T-helper 2 cell (primary cell): ENCODE measurements at places on chromosomes 5 and 9.

GRCh38 chr5:6712577-6713273 lies 507 bp upstream of the TENT4A start:
- peak; percentile 96 for DNase-seq

DNA sequence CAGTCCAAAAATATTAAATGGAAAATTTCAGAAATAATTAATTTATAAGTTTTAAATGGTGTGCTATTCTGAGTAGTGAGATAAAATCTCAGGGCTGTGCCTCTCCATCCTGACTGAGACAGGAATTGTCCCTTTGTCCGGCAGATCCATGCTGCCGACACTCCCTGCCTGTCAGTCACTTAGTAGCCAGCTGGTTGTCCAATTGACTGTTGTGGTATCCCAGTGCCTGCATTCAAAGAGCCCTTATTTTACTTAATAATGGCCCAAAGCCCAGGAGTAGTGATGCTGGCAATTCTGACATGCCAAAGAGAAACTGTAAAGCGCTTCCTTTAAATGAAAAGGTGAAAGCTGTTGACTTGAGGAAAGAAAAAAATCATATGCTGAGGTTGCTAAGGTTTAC lies 157.5 kb downstream of the ENC1 start:
- no peak for DNase-seq

DNA sequence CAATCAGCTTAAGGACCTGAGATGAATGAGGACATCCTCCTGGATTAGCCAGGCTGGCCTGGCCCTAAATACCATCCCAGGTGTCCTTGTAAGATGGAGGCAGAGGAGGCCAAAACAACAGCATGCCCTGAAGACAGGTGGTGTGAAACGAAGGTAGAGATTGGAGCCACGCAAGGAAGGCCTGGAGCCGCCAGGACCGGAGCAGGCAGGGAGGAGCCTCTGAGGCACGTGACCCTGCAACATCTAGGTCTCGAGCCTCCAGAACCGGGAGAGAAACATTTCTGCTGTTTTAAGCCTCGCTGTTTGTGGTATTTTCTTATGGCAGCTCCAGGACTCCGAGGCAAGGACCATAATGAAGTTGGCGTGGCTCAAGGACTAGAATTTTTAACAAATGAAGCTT lies 9.7 kb upstream of the COL5A1 start:
- no peak for DNase-seq

GRCh38 chr5:95471487-95471886 lies 80.3 kb downstream of the FAM81B start:
- no peak for DNase-seq

GRCh38 chr9:4317681-4318080 lies 17.8 kb upstream of the GLIS3 start:
- no peak for DNase-seq

GRCh38 chr5:152349683-152350526 lies 55.2 kb downstream of the NMUR2 start:
- peak; percentile 30 for DNase-seq

DNA sequence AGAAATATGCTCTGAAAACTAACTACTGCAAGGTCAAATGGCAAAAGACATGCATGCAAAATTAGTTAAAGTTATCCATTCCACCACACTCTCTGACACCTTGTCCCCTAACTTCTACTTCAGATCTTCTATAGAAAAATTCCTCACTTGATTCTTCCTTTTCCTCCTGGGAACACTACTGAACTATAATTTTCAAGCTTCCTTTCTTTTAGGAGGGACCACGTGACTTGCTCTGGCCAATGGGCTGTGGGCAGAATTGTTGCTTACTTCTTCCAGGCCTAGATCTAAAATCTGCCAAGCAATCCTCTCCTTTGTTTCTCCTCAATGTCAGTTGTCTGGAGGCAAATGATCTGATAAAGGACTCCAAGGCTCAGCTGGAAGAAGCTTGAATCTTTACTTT lies 441.0 kb downstream of the CDK5RAP2 start:
- no peak for DNase-seq

DNA sequence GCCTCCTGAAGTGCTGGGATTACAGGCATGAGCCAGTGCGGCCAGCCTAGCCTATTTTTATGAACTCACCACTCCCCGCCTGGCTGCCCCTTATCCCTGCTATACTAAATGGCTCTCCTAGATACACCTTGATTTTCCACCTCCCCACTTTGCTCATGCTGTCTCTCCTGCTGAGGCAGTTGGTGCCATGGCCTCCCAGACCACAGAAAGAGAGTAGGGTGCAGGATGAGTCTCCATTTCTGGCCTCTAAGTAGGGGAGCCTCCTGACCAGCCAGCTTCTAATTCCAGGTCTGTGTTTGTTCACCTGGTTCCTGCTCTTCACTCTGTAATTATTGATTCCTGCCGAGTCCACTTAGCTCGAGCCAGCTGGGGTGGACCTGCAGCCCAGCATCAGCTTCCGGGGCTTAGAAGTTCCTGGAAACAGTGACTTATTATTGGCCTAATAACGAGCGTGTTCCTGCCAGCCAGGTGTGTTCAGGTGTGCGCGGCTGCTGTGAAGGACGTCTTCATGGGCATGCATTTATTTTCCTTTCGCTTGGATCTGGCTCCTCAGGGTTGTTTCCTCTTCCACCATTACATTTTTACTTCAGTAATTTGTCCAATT lies 34.0 kb downstream of the ZNF618 start:
- no peak for DNase-seq

GRCh38 chr9:123484130-123484529 lies 128.1 kb downstream of the CRB2 start:
- DNase-seq: no peak

- no peak for DNase-seq
Observed at GRCh38 chr9:99863955-99864354, 42.3 kb downstream of the NR4A3 start.

DNA sequence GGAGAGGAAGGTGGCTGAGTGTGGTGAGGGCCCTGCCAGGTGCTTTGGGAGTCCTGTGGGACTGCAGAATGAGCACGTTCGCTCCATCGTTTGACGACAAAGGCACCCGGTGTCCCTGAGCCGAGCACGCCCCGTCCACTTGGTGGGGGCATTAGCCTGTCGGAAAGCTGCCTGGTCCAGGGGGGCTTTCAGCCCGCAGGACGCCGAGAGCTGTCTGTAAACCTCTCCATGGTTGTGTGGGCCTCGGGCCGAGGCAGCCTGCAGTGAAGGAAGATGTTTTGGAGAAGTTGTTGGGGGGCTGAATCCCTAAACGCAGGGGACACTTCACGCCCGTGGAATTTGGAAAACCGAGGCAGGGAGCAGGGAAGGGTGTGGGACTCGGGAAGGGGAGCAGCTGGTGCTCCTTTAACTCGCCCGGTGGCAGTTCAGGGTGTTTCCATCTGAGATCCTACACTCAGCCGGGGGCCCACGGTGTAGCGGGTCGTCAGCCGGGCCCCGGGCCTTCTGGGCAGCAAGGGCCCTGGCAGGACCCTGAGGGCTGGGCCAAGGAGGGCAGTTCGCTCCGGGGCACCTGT lies 53.8 kb downstream of the MRPL36 start:
- no peak for DNase-seq

GRCh38 chr9:119639287-119639955 lies 270.2 kb upstream of the BRINP1 start:
- no peak for DNase-seq

DNA sequence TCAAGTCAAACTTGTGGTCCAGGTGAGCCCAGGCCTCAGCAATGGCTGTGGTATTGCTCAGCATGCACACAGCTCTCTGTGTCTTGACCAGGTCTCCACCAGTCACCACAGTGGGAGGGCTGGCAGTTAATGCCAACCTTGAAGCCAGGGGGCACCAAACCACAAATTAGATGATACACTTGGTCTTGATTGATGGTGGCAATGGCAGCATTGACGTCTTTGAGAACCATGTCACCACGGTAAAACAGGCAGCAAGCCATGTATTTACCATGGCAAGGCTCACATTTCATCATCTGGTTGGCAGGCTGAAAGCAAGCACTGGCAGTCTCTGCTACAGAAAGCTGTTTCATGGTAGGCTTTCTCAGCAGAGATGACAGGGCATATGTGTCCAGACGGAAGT lies 40.0 kb downstream of the NIM1K start:
- peak; percentile 4 for DNase-seq

DNA sequence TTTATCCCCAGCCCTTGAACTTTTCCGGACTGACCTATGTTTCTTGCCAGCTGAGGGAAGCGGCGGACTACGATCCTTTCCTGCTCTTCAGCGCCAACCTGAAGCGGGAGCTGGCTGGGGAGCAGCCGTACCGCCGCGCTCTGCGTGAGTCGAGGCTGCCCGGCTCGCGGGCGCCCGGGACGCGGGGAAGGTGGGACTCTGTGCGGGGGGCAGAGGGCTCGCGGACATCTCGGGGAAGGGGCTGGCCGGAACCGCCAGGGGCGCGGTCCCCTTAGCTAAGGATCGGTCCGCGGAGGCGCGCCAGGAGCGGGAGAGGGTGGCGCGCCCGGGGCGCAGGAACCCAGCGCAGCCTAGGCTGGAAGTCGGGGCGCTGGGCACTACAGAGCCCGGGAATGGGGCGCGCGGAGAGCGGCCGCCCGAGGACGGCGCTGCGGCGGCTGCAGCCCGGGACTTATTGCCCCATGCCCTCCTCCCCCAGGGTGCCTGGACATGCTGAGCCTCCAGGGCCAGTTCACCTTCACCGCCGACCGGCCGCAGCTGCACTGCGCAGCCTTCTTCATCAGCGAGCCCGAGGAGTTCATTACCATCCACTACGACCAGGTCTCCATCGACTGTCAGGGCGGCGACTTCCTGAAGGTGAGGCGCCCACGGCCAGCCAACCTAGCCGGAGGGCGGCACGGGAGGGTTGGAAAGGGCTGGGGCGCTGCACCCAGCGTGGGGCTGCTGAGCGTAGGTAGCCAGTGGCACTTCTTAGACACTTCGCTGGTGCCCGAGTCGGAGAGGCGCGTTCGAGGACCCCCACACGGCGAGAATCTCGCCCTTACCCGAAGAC lies 922 bp downstream of the CRHBP start:
- DNase-seq: no peak

DNA sequence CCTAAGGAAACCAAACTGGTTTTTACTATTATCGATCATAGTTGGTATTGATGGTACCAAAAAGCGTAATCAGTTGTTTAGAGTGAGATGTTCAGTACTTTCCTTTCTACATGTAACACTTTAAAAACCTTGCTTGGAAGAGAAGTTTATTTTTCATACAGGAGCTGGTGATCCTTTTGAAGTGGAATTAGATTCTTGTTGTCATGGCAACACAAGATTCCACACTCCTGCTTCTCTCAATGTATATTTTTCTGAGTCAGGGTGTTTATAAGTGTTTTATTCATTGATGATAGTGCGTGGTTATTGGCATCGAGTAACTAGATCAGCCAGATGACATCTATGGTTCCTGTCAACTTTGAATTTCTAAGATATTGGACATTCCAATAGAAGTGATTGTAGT lies 181.1 kb upstream of the CHD1 start:
- no peak for DNase-seq

DNA sequence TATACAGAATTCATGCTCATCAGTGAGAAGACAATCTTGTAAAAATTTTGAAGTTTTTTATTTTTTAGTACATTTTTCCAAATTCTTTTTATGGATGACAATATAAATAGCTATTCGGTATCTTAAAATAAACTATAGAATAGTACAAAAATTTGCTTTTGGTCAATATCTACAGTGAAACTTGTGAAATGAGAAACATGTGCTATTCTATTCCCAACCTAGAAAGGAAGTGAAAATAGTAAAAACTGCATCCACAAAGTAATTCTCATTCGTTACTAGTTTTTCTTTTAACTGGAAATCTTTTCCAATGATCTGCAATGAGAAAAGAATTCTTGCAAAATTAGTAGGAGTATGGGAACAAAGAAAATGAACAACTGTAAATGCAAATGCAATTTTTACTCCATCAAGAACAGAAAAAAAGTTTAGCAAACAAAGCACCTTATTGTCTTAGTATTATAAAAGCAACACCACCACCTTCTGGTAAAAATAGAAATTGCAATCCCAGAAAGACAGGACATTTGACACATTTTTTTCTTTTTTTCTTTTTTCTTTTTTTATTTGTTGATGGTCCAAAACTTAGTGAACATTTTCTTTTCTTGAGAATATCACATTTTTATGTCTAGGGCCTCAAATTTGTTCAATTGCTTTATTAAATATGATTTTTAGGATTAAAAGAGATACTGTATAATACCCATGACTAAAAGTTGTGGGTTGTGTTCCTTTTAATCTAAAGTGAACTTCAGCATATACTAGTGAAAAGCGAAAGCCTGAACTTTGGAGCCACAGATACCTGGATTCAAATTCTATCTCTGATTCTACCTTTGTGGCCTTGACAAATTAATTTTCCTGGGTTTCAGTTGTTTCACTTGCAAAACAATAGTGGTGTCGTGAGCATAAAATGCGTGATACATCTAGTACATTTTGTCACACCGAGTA lies 72.3 kb downstream of the SLCO4C1 start:
- no peak for DNase-seq

- no peak for DNase-seq
Observed at GRCh38 chr9:119675951-119676350, 306.7 kb upstream of the BRINP1 start.

DNA sequence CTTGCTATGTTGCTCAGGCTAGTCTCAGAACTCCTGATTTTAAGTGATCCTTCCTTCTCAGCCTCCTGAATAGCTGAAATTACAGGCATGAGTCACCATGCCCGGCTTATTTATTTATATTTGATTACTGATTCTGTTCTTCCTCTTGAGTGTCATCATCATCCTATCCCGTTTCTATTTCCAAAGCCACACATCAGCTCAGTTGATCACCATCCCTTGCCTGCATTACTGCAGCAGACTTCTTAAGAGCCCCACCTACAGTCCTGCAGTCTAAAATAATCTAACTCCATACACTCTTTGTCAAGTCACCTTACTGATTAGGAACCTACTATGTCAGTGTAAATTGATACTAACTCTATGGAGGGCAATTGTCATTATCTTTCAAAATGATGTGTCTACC lies 138.9 kb upstream of the RAI14 start:
- no peak for DNase-seq

DNA sequence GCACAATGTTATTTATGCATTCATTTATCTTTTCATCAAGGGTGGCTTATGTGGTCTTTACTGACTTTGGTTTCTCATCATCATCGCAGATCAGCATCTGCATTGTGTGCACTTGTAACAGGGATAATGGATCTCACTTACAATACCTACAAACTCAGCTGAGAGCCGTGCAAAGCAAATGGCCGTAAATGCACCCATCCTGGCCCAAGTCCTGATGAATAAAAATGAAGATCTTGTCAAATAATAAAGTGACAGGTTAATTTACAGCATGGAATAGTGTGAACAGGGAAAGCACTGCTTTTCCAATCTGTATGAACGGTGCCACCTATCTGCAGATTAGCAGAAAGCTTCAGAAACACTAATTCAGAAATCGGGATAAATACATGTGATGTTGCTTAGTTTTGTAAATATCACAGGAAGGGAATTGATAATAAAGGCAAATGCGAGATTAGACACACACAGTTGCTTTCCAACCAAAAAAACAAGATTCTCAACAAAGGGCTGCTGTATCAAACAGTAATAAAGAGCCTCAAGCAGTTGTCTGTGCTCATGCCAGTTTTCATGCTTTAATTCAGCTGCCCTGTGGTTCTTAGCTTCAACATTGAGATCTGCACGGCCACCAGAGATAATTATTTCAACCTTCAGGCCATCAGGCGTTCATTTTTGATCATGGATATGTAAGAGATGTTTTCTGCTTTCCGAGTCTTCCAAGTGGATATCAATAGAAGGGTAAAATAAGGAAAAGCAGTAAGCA lies 153.4 kb upstream of the POU5F2 start:
- DNase-seq: no peak
